ENCODE measurements at places on chromosomes 4 and X.

GRCh38 chrX:22097012-22097694, 65.0 kb downstream of the PHEX start:
- no peak for DNase-seq

DNA sequence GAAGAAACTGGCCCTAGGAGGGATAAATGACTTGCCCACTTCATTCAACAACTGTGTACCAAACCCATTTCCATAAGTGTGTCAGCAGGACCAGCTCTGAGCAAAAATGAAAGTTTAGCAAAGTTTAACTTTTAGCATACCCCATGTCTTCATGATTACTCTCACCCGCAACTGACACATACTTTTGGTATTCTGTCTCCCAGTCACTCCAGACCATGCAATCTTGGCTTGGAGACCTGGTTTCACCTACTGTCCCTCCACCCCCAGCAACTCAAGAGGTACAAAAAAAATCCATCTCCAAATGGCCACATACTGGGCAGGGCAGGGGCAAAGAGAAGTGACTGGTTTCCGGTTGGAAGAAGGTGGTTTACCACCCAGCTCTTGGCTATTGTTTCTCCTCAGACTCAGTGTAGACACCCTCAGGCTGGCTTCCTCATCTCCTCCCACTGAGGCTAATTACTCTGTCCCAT, 79.8 kb downstream of the RLIM start:
- no peak for DNase-seq

GRCh38 chr4:100898844-100899243, 381.0 kb upstream of the EMCN start:
- no peak for DNase-seq

DNA sequence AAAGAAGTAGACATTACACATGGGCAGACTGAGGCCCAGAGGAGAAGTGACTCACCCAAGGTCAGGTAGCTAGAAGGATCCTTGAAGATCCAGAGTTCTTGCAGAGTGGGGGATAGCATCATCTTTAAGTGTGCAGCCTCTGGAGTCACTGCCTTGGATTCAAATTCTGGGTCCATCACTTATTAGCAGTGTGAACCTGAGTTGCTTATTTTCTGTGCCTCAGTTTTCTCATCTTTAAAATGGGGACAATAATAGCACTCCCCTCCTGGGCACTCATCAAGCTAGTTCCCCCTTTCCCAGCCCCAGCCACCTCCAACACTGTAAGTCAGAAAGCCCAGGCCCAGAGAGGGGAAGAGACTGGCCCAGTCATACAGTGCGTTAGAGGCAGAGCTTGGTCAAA, 141.8 kb upstream of the PJA1 start:
- DNase-seq: no peak

DNA sequence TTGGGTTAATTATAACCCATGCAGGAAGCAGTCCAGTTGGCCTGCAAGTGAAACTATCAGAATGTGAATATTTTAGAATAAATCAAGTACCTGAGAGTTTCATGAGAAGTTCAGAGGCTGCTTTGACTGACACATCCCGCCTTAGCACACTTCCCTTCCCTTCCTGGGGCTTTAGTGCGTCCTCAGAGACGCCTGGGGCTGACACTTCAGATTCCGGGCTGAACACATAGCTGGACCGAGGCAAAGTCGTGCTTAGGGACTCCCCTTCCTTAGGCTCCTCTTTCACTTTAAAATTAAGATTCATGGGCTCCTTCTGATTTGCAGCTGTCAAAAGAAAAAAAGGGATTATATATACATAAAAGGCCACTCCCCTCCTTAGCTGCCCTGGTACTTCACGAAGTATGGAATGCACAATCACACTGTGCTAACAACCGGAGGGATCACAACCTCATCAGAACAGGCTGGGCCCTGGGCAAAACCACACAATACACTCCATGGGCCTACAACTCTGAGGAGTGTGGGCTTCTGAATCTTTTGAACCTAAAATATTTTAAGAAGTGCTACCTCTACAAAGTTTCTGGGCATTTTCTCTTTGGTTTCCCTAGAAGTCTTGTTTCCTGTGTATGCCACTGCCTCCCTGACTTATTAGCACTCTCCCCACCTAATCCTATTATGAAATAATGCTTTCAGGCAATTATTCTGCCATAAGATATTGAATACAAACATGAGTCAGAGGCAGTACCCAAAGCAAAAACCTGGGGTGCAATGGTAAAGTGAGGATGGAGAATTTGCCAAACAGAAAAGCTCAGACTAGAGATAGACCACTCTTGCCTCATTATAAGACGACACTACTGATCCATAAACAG, 68.2 kb downstream of the ZNF827 start:
- no peak for DNase-seq

DNA sequence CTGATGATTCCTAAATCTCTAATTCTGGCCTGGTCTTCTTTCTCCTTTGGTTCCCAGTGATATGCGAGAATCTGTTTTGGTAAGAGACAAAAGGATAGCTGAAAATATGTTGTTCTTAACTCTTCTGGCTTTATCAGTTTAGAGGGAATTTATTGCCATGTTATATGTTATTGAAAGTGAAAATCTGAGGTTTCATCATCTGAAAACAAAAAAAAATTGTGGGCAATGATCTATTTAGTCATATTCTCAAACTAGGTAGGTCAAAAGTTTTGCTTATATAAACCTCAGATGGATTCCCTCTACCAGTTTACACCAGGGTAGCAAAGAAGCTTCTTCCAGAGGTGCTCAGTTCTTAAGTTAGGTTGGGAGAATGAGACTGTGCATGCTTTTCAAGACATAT, 103.6 kb downstream of the ITM2A start:
- no peak for DNase-seq

- peak; percentile 17 for DNase-seq
Observed at GRCh38 chr4:89123451-89123851, 12.1 kb downstream of the TIGD2 start.

GRCh38 chrX:125203737-125204578, 115.7 kb upstream of the TEX13C start:
- DNase-seq: peak; percentile 32

DNA sequence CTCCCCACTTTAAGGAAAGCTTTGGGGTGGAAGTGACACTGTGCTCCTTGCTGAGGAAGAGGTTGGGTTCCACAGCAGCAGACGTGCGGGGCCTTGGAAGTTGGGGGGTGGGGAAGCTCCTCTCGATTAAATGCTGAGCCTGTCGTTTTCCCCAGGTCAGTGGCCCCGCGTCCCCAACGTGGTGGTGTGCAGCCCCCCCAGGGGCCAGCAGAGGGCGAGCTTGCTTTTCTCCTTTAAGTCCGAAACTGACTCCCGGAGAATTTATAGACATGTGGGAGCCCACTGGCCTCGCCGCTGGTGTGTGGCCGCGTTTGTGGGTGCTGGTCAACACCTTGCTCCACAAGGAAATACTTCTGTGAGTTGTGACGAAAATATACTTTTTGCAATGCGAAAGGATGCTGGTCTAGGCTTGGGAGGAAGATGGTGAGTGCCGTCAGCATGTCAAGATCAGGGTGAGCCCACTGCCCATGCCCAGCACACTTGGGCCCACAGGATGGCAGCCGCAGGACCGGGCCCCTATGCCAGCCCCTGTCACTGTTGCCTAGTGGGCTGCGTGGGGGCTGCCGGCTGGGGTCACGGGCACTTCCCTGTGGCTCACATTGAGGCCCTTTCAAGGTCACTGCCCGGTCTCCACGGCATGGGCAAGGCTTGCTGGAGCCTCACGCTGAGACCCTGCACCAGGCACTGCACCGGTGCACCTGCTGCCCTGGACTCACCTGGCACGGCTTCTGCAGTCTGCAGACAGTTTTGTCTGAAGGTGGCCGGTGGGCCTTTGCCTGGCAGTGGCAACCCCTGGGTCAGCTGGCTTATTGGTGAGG, 9.4 kb downstream of the UVSSA start:
- peak; percentile 69 for DNase-seq

- DNase-seq: no peak
Observed at GRCh38 chr4:143046906-143047305, 137.8 kb upstream of the USP38 start.

DNA sequence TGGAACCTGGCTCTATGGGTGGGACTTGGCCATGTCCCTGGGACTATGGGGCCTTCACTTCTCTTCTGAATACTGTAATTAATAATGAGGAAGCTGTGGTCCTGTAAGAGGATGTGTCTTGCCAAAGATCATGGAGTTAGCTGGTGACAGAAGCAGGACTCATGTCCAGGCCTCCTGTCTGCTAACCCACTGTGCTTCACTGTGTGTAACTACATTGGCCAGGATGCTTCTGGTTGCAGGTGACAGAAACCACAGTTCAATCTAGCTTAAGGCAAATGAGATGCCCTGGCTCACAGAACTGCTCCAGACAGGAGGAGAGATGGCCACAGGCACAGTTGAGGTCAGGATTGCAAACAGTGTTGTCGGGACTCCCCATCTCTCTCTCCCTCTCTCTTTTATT, 3.1 kb downstream of the MTMR1 start:
- no peak for DNase-seq

- no peak for DNase-seq
Observed at GRCh38 chr4:73828956-73829355, 7.5 kb upstream of the CXCL6 start.

DNA sequence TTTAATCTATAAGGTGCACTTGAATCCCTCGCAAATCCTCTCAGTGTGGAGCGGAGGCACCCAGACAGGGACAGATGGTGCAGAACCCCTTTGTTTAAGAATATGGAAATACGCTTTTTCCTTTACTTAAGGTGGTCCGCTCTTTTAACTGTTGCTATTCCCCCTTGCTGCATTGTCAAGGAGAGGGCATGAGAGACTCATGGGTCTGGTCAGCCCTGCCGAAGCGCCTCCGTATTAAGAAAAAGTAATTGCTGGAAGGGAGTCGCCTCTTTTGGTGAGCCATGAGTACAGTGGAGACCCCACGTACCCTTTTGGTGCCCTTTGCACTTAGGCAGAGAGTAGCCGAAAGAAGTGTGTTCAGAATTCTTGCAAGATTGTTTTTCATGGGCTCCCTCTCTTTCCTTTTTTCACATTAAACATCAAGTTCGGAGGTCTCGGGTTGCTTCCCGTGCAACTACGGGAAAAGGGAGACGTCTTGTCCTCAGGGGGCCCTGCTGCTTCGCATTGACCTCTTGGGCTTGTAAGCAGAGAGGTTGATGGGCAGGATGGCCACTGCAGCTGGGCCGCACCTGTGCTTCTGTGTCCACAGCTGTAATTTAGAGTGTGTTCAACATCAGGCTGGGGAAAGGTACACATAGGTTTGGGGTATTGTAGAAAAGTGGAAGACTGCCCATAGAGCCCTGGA, 109.6 kb downstream of the SPRY1 start:
- no peak for DNase-seq

GRCh38 chr4:46146993-46147392, 23.1 kb upstream of the GABRG1 start:
- DNase-seq: no peak

DNA sequence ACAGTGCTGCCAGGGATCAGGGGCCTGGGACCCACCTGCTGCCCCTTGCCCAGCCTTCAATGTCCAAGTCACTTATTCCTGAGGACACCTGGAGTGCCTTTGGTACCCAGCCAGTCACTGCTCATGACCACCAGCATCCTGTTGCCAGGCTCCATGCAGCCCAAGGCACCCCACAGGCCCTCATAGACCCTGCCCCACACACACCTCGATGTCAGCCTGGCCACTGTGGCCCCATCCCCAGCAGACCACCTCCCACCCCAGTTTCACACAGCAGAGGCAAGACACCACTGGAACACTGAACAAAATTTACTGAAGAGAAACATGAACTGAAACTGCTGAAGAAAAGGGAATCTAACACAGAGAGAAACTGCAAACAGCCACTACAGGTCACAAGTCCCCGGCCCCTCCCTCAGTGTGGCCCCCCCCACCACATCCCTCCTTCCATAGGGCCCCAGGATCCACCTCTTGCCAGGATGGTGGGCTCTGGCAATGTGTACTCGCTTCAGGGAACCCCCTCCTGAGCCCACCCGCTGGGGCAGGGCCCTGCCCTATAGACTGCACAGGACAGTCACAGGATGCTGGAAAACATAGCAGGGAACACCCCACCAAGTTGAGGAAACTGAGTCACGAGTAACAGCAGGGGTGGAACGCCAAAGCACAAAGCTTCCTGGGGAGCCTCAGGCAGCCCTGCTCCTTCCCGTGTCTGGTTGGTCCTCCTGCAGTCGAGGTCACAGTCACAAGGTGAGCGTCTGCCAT, 5.2 kb downstream of the PNMA5 start:
- DNase-seq: peak; percentile 9

DNA sequence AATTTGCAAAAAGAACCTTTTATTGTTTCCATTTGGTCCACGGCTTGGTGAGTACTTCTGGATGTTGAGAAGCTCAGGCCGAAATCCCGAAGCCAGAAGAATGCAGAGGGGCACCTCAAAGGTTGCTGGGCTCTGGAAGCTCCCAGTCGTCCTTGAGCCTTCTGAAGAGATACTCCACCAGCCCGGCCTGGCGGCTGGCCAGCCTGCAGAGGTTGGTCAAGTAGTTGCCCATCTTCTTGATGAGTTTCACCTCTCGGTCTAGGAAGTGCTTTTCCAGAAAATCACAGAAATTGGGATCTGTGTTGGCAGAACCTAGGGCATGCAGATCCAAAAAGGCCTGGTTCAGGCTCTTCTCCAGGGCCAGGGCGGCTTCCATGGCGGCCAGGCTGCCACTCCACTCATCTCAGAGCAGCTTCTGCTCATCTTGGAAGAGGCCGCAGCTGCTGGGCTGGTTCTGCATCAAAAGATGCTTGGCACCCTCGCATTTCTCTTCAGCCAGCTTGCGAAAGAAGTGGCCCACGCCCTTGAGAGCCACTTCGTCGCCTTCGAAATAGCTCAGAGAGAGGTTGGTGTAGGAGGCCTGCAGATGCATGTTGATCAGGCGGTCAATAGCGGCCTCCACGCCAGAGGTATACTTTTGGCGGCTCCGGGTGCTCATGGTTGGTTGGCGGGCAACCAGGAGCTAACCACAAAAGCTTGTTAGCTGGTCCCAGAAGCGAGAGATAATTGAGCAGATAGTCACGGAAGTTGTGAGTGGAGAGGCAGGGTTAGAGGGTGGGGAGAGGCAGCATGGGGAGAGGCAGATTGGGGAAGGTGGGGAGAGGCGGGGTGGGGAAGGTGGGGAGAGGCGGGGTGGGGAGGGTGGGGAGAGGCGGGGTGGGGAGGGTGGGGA, 76.5 kb upstream of the TSPAN7 start:
- DNase-seq: no peak

GRCh38 chrX:129549124-129549523, 9.1 kb downstream of the OCRL start:
- DNase-seq: no peak

DNA sequence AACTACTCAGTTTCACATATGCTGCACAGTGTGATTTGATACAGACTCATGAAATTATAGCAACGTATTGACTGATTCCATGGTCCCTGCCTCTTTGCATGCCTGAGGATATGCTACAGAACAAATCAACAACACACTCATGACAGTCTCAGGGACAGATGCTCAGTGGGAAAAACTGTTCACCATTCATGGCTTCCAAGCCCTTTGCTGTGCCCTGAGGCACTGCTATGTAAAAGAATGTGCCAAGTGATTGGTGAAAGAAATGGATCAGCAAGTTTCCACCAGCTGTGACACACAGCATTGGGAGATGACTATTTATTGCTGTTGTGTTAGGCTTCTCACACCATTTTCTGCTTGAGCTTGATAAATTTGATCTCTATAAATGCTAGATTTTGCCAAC, 825.6 kb upstream of the INTU start:
- DNase-seq: no peak
